ENCODE measurements at places on chromosomes 1 and 21. TPM values are rescaled to one million over a fixed set of nuclear protein-coding genes. Genes with fewer than 3 reads are reported as not detected.

The FAM78B gene
- polyA plus RNA-seq: 0.34 TPM

The SPRR3 gene
- 1.2 TPM for polyA plus RNA-seq

The GJA5 gene
- 7.7 TPM for polyA plus RNA-seq

The LY9 gene
- 0.94 TPM for polyA plus RNA-seq

The WDR4 gene
- 10.3 TPM for polyA plus RNA-seq

The BCAN gene
- 0.06 TPM for polyA plus RNA-seq

The PDPN gene
- polyA plus RNA-seq: 71.2 TPM

The CRNN gene
- polyA plus RNA-seq: 0.31 TPM

The CD1E gene
- polyA plus RNA-seq: 0.49 TPM

The KCNJ15 gene
- polyA plus RNA-seq: 28.2 TPM

The SPRR4 gene
- not detected for polyA plus RNA-seq

The RHD gene
- polyA plus RNA-seq: 0.12 TPM

The RAB25 gene
- polyA plus RNA-seq: 99.2 TPM

The ARMH1 gene
- 35.3 TPM for polyA plus RNA-seq

The CD48 gene
- polyA plus RNA-seq: 16.4 TPM

The LRRC38 gene
- not detected for polyA plus RNA-seq

The CTTNBP2NL gene
- polyA plus RNA-seq: 10.1 TPM

The SPATA21 gene
- polyA plus RNA-seq: 0.14 TPM

The KISS1 gene
- 0.25 TPM for polyA plus RNA-seq

The C8A gene
- not detected for polyA plus RNA-seq

The OR2M3 gene
- polyA plus RNA-seq: not detected

The MROH9 gene
- polyA plus RNA-seq: 0.49 TPM

The ERVH48-1 gene
- polyA plus RNA-seq: 0.02 TPM

The SLC45A1 gene
- 1.2 TPM for polyA plus RNA-seq

The HUNK gene
- 0.27 TPM for polyA plus RNA-seq

The TP53BP2 gene
- 11.5 TPM for polyA plus RNA-seq

The SOX13 gene
- polyA plus RNA-seq: 14.7 TPM
